ENCODE measurements at places on chromosomes 5 and 9.

DNA sequence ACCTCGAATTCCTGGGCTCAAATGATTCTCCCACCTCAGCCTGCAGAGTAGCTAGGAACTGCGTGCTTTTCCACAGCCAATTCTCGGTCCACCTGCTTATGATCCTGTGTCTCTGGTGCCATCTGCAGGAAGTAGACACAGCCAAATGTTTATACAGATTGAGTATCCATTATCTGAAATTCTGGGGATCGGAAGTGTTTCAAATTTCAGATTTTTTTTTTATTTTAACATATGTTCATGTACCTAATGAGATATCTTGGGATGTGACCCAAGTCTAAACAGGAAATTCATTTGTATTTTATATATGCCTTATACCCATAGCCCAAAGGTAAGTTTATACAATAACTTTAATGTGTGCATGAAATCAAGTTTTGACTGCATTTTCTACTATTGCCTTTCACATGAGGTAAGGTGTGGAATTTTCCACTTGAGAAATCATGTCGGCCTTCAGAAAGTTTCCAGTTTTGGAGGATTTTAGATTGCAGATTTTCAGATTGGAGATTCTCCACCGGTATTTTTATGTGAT is 89.5 kb downstream of the ESM1 start:
- H3K27ac ChIP-seq = no peak overlapping the region
- no peaks in the 10 kb centered on the region for H3K36me3 ChIP-seq
- H3K27me3 ChIP-seq = peaks cover 74% of the 10 kb centered on the region
- peaks cover 11% of the 10 kb centered on the region for H3K4me1 ChIP-seq
- H3K4me3 ChIP-seq = no peak overlapping the region
- DNase-seq = no peak

DNA sequence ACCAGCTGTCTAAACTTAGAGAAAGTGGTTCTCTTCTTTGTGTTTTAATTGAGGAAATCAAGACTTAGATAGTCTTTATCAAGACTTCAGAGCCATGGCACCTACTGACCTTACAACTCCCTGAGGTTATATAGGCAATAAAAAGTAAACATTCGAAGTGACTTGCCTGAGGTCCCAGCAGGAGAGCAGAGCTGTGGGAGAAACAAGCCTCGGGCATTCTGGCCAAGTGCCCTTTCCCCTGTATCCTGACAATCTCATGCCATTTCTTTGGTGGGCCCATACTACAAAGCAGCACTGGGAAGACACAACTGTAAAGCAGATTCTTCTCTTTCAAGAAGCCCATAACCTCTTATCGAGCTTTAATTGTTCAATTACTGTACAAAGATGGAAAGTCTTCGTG is 23.1 kb downstream of the FREM1 start:
- no peaks in the 10 kb centered on the region for H3K36me3 ChIP-seq
- no peak overlapping the region for H3K27ac ChIP-seq
- no peaks in the 10 kb centered on the region for H3K4me1 ChIP-seq
- no peak for DNase-seq

- no peaks in the 10 kb centered on the region for H3K27me3 ChIP-seq
Measured at GRCh38 chr9:17075758-17076485, 58.9 kb upstream of the CNTLN start.

- no peaks in the 10 kb centered on the region for H3K4me1 ChIP-seq
- H3K27ac ChIP-seq = no peak overlapping the region
- H3K27me3 ChIP-seq = peaks cover 9% of the 10 kb centered on the region
- H3K4me3 ChIP-seq = no peak overlapping the region
- no peaks in the 10 kb centered on the region for H3K36me3 ChIP-seq
- no peak for DNase-seq
Measured at GRCh38 chr5:133311176-133311575, 259.4 kb downstream of the HSPA4 start.

GRCh38 chr9:3862561-3862960 is 336.8 kb upstream of the RFX3 start:
- H3K4me3 ChIP-seq = no peak overlapping the region
- H3K27ac ChIP-seq = peak overlapping the region; percentile 48
- peaks cover 24% of the 10 kb centered on the region for H3K4me1 ChIP-seq
- H3K36me3 ChIP-seq = no peaks in the 10 kb centered on the region
- H3K27me3 ChIP-seq = peaks cover 17% of the 10 kb centered on the region
- DNase-seq = no peak

- no peaks in the 10 kb centered on the region for H3K27me3 ChIP-seq
- H3K27ac ChIP-seq = no peak overlapping the region
- H3K4me3 ChIP-seq = no peak overlapping the region
- H3K36me3 ChIP-seq = no peaks in the 10 kb centered on the region
- no peak for DNase-seq
Measured at GRCh38 chr5:142086229-142086628, 22.4 kb upstream of the NDFIP1 start.

DNA sequence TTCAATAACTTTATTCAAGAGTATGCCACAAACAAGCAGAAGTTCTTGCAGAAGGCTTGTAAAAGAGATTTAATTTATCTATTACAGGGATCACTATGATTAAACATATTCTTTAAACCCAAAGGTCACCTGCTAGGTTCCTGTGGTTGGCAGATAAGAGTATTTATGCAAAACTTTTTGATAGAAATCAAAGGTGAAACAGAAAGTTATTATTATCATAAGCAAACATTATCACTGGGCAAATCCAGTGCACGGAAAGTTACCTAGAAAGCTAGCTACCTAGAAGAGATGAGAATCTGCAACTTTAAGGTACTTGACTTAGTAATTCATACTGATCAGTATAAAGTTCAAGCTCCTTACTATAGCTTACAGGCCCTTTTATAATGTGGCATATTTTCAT is 3.2 kb downstream of the STARD4 start:
- peaks cover 38% of the 10 kb centered on the region for H3K36me3 ChIP-seq
- DNase-seq = no peak
- peak overlapping the region; percentile 98 for H3K4me3 ChIP-seq
- H3K27me3 ChIP-seq = no peaks in the 10 kb centered on the region
- no peak overlapping the region for H3K27ac ChIP-seq

- no peaks in the 10 kb centered on the region for H3K36me3 ChIP-seq
- H3K27ac ChIP-seq = no peak overlapping the region
- no peaks in the 10 kb centered on the region for H3K4me1 ChIP-seq
- H3K4me3 ChIP-seq = no peak overlapping the region
- DNase-seq = no peak
- peaks cover 24% of the 10 kb centered on the region for H3K27me3 ChIP-seq
Measured at GRCh38 chr5:139831624-139832023, 36.0 kb downstream of the PSD2 start.

- H3K27me3 ChIP-seq = no peaks in the 10 kb centered on the region
- peak overlapping the region; percentile 40 for H3K4me3 ChIP-seq
- peak overlapping the region; percentile 93 for H3K27ac ChIP-seq
- H3K4me1 ChIP-seq = peaks cover 53% of the 10 kb centered on the region
- no peaks in the 10 kb centered on the region for H3K36me3 ChIP-seq
Measured at GRCh38 chr9:109887079-109887478, 107.1 kb downstream of the PALM2AKAP2 start.

DNA sequence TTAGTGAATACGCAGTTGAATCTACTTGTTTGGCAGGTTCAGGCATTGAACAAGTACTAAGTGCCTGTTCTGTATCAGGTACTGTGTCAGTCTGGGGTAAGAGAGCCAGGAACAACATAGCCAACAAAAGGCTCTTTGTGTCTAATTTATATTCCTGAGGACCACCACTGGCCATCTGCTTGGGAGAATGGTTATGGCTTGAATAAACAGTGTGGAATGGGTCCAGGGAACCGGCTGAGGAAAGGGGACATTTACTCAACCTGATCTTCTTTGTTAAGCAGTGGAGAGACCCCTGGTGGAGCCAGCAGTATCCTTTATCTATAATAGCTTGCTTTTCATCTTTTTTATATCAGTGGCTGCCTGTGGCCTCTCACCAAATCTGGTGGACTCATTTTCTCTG is 38.6 kb downstream of the EXOSC2 start:
- DNase-seq = no peak
- H3K36me3 ChIP-seq = peaks cover 3% of the 10 kb centered on the region
- peaks cover 29% of the 10 kb centered on the region for H3K4me1 ChIP-seq
- no peaks in the 10 kb centered on the region for H3K27me3 ChIP-seq
- no peak overlapping the region for H3K27ac ChIP-seq
- H3K4me3 ChIP-seq = no peak overlapping the region

DNA sequence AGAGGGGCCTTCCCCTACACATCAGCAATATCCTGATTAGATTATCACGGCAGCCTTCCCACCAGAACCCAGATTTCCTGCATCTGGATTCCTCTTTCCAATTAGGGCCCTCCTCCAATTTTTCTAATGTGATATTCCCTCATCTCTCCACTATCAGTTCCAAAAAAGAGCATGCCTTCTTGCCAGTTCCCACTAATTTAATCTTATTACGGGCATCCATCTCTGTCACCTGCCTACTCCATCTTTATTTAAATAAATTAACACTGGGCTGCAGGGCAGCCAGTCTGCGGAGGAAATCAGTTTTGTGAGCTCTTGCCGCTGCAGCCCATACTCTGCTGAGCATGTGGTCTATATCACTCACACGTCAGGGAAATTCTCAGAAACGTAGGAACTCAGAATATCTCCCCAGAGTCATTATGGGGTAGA is 16.6 kb upstream of the FBP2 start:
- no peak for DNase-seq
- H3K4me1 ChIP-seq = peaks cover 13% of the 10 kb centered on the region
- no peak overlapping the region for H3K4me3 ChIP-seq
- H3K27me3 ChIP-seq = peaks cover 35% of the 10 kb centered on the region
- no peaks in the 10 kb centered on the region for H3K36me3 ChIP-seq

DNA sequence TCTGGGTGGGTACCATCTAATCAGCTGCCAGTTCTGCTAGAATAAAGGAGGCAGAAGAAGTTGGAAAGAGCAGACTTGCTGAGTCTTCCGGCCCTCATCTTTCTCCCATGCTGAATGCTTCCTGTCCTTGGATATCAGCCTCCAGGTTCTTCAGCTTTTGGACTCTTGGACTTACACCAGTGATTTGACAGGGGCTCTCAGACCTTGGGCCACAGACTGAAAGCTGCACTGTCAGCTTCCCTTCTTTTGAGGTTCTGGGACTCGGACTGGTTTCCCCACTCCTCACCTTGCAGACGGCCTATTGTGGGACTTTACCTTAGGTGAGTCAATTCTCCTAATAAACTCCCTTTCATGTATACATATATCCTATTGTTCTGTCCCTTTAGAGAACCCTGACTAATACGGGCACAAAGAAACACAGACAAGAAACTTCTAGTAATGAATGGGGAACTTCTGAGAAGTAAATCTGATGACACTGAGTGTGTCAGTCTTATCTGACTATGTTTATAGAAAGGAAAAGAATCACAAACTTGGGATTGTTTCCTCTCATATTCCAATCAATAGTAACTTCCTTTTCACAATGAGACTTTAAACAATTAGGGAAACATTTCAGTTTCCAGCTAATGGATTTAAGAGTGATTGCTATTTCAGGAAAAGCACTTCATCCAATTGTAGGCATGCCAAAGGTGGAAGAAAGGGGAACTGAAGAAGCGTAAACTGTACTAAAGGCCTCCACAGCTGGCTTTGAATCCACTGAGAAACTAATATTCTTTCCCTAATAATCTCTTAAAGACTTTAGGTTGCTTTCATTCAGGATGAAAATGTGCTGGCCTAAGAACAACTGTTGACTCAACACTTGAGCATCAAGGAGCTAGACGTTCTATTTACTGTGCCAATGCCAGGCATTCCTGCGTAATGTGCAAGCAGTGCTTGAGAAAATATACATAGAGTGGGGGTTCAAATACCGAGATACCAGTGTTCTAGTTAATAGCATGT is 127.9 kb upstream of the PTGER4 start:
- H3K4me1 ChIP-seq = peaks cover 13% of the 10 kb centered on the region
- no peaks in the 10 kb centered on the region for H3K36me3 ChIP-seq
- no peaks in the 10 kb centered on the region for H3K27me3 ChIP-seq
- no peak overlapping the region for H3K27ac ChIP-seq
- no peak for DNase-seq
- H3K4me3 ChIP-seq = no peak overlapping the region

DNA sequence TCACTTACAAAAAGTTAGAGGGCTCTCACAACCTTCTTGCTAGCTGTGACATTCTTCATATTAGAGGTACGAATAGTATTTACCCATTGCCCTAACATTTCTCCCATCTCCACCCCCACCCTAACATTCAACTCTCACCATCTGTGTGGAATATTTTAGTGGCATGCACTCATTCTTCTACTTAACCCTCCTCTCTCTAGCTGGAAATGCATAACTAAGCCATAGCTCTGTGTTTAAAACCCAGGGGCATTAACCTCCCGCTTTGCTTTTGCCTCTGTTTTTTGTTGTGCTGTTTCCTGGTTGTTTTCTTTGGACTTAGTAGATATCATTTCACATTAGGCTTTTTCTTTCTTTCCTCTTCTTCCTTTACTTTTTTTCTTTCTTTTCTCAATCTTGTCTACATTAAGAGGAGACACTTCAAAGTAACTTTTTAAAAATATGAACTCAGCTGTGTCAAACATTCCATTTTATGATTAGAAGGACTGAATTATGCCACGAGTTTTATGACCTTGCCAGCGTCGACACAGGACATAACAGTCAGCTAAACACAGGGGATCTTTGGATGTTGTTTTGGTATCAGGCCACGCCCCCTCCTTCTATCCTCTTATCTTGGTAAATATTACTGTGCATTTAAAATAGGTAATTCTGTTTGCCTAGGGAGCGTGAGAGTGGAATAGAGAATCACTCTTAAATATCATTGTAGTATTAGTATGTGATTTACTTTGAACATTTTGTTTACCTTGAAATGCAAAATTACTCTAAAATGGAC is 236.0 kb downstream of the CD180 start:
- no peak overlapping the region for H3K4me3 ChIP-seq
- no peak for DNase-seq
- H3K4me1 ChIP-seq = no peaks in the 10 kb centered on the region
- H3K27ac ChIP-seq = no peak overlapping the region

- H3K4me3 ChIP-seq = peak overlapping the region; percentile 59
- H3K27me3 ChIP-seq = no peaks in the 10 kb centered on the region
- H3K36me3 ChIP-seq = peaks cover 16% of the 10 kb centered on the region
- DNase-seq = no peak
Measured at GRCh38 chr9:128701227-128701854, 962 bp upstream of the PKN3 start.

DNA sequence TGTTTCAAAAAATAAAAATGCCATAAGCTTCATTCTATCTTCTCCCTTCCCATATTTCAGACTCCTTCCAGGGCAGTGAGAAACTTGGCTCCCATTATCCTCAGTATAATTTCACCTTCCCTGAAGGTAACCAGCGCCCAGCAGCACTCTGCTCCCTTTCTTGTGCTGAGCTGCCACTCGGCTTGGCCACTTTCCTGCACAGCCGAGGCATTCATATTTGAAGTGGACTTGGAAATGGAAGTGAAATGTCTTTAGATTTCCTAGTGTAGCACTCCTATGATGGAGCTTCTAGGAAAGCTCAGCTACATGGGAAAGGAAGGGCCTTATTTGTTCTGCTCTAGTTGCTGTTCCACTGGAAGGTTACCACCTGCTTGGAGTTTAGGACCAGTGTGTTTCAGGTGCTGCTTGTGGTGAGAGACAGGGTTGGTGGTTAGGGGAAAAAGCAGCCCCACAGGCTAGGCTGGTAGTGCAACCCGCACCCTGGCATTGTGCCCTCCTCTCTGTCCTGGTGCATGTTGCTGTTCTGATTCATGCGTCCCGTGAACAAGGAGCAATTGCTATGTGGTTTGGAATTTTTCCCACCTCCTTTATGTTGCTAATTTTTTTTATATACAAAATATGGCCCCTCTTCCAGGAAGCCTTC is 53.8 kb downstream of the RAD23B start:
- H3K4me3 ChIP-seq = no peak overlapping the region
- peaks cover 62% of the 10 kb centered on the region for H3K36me3 ChIP-seq
- H3K4me1 ChIP-seq = peaks cover 6% of the 10 kb centered on the region
- no peaks in the 10 kb centered on the region for H3K27me3 ChIP-seq
- DNase-seq = no peak
- H3K27ac ChIP-seq = peak overlapping the region; percentile 68

Data from activated T-cell treated with anti-CD3 and anti-CD28 coated beads, Interleukin-2, amount 50 U/mL, for 24 hours (primary cell).